ENCODE measurements at places on chromosomes 6 and 20. TPM values are rescaled to one million over a fixed set of nuclear protein-coding genes. Genes with fewer than 3 reads are reported as not detected.
A peak's percentile ranks its signal among the peaks of the same experiment; 100 is the strongest.

Gene SYCP2L
- total RNA-seq: not detected

- no peak for DNase-seq
These were observed 79.8 kb upstream of the ARID1B start for GRCh38 chr6:156697225-156697830.

- peak; percentile 47 for DNase-seq
These were observed 220.2 kb upstream of the EXOC2 start for GRCh38 chr6:912871-913835.

Gene KIAA1755
- total RNA-seq: 3.8 TPM

DNA sequence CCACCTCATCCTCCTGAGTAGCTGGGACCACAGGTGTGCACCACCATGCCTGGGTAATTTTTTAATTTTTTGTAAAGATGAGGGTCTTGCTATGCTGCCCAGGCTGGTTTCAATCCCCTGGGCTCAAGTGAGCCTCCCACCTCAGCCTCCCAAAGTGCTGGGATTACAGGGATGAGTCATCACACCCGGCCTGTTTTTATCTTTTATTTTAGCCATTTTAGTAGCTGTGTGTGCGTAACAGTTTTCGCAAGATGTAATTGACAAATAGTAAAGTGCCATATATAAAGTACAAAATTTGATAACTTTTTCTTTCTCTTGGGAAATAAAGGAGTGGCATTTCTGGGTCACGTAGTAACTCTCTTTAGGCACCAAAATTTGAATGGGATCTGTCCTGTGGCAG, 21.4 kb downstream of the SNAI1 start:
- no peak for DNase-seq

DNA sequence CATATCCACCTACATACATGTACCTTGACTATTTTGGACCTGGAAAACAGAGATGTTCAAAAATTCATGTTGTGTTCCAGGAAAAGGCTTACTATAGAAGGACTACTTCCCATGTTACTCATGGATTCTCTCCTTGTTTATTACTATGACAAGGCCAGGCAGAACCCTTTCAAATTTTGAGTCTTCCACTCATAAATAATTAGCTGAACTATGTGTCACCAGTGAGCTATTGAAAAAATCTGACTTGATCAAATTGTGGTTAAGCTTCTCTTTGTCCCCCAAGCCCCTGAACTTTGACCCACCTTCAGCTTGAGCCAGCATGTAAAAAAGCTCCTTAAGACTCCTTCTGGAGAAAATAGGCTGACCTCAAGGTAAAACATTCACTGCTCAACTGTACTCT, 1142.8 kb upstream of the EYS start:
- peak; percentile 92 for DNase-seq

Gene GLP1R
- not detected for total RNA-seq

Gene BICRAL
- 7.5 TPM for total RNA-seq

GRCh38 chr6:42979523-42980177, 669 bp upstream of the PEX6 start:
- DNase-seq: peak; percentile 58

Gene TMC2
- not detected for total RNA-seq

DNA sequence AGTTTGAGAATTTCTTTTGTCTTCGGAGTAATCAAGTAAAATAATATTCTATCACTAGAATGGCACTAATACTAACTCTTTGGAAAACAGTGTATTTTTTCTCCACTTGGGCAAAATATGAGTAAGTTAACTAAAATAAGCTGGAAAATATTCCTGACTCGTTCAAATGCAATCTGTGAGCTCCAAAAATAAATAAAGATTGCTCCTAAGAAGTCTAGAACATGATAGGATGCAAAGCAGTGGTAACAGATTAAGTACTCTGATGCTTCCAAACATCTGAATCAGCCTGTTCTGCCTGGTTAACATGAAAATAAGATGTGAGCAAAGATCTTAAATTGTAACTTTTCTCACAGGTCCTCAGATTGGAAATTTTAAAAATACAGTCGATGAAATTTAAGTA, 285.1 kb upstream of the ID4 start:
- DNase-seq: no peak

DNA sequence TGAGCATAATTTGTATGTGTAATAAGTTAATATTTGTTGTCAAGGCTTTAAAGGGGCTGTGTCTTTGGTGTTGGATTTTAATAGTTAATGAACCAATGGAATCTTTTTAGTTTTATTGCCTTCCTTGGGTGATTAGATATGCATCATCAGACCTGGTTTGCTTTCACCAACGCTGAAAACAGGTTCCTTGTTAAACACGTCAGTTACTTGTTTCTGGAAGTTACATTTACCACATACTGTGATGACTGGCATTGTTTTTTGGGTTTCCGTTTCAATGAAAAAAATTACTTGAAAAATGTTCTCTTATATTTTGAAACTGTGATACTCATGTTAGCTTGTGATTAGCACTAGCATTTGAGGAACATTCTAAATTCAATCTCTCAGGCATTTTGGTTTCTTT, 58.6 kb upstream of the RNF144B start:
- no peak for DNase-seq

- DNase-seq: peak; percentile 13
These were observed 248.3 kb downstream of the ARID1B start for GRCh38 chr6:157025437-157025836.

GRCh38 chr6:148968771-148969602, 222.2 kb downstream of the UST start:
- peak; percentile 18 for DNase-seq

Gene FOXS1
- 0.12 TPM for total RNA-seq

DNA sequence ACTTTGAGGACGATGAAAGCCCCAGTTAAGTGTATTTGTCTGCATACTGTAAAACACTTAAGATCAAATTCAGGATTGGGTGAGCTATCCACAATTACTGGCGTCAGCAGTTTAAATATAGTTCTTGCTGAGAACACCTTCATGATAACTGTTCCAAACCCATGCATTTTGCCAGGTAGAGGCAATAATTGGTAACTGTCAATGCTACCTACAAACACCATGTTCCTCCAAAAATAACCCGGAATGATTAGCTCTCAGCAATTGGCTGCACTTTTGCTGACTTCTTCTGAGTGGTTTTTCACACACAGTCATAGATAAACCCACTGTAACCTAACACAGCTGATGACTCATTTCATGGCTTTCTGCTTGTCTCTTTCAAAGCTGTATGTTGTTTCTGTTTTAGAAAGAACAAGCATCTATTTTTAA, 1358.6 kb upstream of the GJE1 start:
- DNase-seq: peak; percentile 89

GRCh38 chr6:20712011-20712410, 177.8 kb downstream of the CDKAL1 start:
- peak; percentile 35 for DNase-seq

Gene LST1
- total RNA-seq: not detected

DNA sequence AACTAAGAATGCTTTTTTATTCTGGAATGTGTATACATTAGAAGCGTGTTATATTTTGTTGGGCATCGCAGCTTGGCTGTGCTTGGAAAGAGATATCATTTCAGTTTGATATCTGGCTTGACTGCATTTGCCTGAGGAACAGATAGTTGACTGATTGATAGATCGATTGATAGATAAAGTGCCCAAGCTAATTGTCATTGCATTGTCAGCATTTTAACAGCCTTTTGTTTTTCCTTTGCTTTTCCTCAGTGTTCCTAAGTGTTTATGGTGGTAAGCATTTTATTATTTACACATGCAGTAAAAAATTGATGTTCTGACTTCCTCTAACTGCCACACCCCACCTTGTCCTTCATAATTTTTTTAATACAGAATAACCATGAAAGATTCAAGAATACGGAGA, 180.9 kb upstream of the GRIK2 start:
- DNase-seq: no peak

GRCh38 chr6:87364602-87365252, 20.1 kb downstream of the C6orf163 start:
- DNase-seq: no peak

DNA sequence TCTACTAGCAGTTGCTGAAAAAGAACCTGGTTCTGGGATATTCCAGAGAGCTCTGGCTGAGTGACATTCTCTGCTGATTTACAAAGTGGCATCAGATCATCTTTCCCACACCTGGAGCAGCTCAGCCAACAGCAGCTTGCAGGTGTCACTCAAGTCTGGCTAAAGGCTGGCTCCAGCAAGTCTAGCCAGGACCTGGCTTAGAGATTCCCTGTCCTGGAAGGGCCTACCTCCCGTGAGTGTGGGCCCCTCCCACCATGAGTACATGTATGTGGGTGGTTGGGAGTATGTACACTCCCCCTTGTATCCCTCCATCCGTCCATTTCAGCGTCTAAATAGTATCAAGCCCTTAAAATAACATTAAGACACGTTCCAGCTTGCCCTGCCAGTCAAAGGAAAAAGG, 539.3 kb upstream of the ID4 start:
- DNase-seq: no peak

DNA sequence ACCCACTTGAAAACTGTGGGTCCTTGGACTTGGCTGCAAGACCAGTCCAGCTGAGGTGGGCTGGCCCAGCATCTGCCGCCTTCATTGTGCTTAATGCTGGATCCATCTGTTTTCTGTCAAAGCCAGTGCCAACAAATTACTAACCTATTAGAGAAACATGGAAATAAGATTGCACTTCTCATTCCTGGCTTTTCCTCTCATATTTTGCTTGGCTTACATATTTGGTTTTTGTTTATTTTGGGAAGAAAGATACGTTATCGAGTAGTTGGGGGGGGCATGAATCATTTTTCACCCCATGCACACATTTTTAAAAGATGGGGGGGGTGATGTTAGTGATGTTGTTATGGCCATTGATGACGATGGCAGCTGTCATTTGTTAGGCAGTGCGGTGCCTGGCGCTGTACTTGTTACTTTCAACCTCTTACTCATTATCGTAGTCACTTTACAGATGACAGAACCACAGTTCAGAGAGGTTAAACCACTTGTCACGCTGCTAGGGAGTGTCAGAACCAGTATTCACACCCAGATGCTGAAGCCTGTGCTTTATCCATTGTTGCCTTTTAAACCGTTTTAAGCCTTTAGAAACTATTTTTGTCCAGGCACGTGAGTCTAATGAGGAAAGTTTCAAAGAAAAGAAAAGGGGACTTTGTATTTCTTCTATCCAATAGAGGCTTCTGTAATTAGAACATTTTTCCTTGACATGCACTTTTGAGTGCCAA, 180.0 kb downstream of the TMEM242 start:
- peak; percentile 64 for DNase-seq

GRCh38 chr6:81086991-81087390, 665.5 kb downstream of the TENT5A start:
- no peak for DNase-seq

DNA sequence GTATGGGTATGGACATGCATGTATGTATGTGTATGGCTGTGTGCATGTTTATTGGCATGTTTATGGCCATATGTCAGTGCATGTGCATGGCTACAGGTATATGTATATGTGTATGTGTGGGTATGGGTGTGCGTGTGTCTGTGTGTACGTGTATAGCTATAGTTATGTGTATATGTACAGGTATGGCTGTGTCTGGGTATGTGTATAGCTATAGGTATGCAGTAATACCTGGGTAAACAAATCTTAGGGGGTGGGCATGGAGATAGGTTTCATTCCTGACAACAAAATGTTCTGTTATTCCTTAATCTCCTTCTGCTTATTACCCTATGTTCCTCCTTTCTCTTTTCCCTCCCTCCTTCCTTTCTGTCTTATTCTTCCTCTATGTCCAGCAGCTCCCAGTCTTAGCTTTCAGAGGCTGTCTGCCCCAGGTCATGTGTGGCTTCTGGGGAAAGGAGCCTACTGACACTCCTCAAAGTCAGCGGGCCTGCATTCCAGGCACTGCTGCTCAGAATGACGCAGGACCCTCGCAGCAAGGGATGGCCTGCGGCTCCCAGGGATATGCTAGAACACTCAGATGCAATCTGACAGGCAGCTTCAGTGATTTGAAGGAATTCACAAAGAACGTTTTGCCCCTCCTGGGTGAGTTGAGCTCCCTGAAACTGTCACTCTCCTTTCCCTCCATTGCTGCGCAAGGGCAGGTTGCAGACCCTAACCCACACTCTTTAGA, 139.3 kb upstream of the PHACTR1 start:
- peak; percentile 46 for DNase-seq

Gene KCNK15
- total RNA-seq: not detected

- no peak for DNase-seq
These were observed 54.4 kb downstream of the FAM184A start for GRCh38 chr6:119024111-119024510.

Gene LIN28B
- 0.07 TPM for total RNA-seq

DNA sequence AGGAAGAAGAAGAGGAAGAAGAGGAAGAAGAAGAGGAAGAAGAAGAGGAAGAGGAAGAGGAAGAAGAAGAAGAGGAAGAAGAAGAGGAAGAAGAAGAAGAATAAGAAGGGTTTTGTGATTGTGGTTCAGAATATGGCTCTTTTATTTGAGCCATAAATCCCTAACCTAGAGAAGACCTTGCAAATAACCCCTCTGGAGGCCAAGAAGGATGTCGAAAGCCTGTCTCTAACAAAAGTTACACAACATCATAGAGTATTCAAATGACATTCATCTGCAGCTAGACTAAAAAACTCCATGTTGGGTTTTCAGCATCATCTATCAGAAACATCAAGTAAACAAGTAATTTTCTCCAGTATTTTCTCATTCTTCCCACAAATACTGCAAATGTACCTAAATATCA, 100.9 kb downstream of the RNASET2 start:
- no peak for DNase-seq

DNA sequence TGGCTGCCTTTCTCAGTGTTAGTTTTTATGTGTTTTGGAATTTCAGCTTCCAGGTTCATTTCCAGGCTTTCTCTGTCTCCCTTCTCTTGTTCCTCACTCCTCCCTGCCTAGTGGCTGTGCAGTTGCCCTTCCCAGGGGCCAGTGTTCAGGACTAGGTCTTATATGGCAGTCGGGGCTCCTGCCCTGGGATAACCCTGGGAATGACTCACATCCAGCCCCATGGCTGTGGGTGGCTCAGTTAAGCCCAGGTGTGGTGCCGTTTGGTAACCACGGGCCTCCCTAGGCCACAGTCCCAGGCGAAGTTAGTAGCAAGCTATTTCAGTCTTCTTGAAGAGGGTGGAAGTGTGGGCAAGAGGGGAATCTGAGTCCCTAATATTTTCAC, 57.4 kb upstream of the DDR1 start:
- peak; percentile 90 for DNase-seq

GRCh38 chr6:34894693-34895092, 5.6 kb downstream of the ANKS1A start:
- no peak for DNase-seq

Gene FAM83C
- total RNA-seq: not detected

Gene RNF114
- 527 TPM for total RNA-seq

Data from M059J (cell line).